Endothelial cell (in vitro differentiated cells): ENCODE measurements at places on chromosomes 4 and X.

DNA sequence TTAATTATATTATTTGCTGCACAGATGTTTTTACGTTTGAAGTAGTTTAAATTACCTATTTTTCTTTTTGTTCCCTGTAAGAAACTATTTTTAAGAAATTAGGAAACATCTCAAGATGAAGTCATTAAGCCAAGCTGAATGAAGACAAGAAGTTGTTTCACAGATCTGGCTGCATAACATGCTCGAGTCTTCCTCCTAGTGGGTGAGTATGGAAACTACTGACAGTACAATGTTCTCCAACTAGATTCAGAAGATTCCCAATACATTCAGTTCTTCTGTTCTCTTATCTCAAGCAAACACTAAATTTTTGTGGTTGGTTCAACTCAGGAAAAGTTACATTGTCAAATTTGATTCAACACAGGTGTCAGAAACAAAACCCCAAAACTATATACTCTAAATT is 256.8 kb upstream of the VCX start:
- peak; percentile 11 for DNase-seq

DNA sequence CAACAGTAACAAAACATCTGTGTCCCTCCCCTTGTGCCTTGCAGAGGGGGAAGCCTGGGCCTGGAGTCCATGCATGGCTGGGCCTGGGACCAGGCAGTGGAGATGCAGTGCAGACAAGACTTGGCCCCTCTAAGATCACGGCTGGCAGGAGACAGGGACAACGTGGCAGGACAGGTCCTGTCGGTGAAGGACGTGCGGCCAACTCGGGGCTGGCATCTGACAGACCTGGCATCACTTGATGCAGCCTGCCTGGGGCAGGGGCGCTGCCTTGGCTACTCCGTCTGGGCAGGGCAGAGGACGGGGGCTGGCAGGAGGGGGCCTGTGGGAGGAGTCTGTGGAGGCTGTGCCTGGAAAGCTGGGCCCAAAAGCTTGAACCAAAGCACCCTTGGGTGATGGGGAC is 112.1 kb downstream of the CPZ start:
- DNase-seq, result no peak

DNA sequence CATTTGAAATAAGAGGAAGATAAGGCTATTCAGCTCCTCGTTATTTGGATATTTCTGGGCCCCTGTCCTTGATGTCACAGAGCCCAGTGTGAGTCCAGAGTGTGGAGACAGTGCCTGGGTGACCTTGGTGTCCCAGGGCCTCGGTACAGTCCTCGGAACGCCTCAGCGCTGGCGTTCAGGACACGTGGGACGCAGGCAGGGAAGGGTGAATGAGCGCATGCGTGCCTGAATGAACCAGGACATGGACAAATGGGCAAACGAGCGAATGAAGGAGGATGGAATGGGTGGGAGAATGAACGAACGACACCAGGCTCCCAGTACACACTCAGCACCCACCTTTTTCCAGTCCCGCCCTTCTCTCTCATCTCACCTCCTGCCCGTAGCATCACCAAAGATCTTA is 44.2 kb downstream of the EVC start:
- DNase-seq, result no peak

DNA sequence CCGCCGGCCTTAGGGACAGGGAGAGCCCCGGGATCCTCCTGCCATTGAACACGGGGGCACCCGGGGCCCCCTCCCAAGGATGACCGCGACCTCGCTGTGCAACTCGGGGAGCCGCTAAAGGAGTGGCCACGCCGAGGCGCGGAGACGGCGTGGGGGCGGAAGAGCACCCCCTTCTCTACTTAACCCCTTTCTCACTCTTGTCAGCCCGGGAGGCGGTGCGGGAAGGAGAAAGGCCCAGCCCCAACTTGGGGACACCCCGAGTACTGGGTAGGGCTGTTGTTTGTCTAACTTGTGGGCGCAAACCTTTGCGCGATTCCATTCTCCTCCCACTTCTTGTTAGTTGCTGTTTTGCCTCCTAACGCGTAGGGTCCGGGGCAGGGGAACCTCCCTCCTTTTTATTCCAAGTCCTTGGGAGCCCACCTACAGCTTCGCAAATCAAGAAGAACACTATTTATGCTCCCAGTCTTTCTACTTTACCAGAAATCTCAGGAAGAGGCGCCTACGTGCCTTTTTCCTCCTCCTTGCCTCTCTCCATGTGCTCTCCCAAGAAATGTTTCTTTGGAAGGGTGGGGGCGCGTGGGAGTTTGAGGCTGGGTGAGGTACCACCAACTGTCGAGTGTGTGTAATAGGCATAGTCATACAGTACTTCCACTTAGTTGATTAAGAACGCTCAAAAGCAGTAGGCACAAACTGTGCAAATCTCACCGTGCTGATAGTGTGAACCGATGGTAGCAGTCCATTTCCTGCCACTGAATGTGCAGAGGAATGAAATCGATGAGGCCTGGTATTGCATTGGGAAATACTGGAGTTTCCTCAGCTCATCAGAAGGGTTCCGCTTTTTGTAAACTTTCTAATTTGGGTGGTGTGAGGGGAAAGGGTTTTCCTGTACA is 813 bp downstream of the DIAPH2 start:
- DNase-seq, result peak; percentile 11

DNA sequence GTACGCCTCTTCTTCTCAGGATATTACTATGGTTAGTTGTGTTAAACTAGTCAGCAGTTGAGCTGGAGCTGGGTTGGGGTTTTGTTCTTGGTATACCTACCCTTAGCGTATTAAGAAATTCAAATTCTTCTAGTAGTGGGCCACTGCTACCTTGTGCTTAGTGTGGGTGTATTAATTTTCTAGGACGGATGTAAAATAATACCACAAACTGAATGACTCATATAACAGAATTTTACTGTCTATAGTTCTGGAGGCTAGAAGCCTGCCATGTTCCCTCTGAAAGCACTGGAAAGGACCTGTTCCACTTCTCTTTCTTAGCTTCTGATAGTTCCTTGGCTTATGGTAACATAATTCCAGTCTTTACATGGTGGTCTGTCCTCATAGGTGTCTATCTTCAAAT is 1274.7 kb downstream of the ADGRL3 start:
- DNase-seq, result no peak

DNA sequence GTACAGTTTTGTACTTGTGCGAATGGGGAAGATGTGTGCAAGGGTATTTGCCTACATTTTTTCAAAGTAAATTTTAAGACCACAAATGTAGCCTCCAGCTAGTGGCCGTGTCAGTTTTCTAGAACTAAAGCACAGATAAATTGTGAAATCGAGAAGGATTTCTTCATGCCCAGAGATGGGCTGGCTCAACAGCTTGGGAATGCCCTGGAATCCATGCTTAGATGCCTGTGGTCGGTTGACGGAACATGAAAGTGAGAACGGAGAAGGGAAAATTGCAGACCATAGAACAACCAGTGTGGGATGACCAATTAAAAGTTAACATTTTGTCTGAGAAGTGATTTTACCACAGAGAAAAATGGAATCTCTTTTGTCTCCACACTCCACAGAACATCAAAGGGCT is 73.2 kb upstream of the VCX2 start:
- DNase-seq, result no peak

- no peak for DNase-seq
Observed at GRCh38 chrX:115177932-115178331, 11.3 kb upstream of the RBMXL3 start.

DNA sequence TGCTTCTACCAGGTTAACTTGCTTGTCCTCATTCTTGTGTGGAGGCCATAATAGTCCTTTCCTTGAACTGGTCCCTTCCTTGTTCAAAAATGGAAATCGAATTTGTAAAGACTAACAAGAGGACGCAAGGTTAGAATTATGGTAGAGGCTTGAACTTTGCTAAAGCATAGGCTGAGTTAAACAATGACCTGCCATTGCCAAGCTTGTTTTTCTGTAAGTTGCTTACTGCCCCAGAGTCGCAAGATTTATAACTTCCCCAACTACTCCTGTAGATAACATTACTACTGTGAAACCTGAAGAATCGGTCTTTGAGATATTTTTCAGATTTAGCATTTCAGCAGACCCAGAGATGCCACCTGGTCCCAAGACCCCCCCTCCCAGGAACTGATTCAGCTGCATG is 45.3 kb downstream of the RAB33B start:
- DNase-seq, result no peak

DNA sequence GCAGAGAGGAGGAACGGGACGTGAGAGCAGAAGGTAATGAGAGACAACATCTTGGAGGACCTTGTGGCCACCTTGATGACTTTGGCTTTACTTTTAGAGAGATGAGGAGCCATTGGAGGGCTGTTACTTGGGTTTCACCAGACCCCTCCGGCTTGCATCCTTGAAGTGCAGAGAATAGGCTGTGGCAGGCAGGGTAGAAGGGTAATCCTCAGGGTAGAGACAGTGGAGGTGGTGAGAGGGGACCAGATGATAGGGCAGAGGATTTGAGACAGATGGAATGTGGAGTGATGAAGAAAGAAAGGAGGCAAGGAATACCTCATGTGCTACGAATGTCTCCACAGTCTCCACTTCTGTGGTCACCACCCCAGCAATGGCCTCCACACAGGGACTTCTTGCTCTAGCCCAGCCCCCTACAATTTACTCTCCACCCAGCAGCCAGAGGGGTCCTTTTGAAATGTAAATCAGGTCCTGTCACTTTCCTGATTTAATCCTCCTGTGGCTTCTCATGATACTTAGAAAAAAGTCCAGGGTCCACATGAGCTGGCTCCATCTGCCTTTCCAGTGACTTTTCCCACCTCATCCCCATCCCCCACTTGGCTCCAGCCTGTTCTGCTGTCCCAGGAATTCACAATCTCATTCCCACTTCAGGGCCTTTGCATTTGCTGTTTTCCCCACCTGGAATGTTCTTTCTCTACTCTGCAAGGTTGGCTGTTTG is 115.0 kb downstream of the PJA1 start:
- no peak for DNase-seq

GRCh38 chrX:72202792-72203401 is 21.3 kb downstream of the PIN4 start:
- DNase-seq, result no peak

- no peak for DNase-seq
Observed at GRCh38 chr4:53043891-53044650, 182.0 kb downstream of the RASL11B start.

DNA sequence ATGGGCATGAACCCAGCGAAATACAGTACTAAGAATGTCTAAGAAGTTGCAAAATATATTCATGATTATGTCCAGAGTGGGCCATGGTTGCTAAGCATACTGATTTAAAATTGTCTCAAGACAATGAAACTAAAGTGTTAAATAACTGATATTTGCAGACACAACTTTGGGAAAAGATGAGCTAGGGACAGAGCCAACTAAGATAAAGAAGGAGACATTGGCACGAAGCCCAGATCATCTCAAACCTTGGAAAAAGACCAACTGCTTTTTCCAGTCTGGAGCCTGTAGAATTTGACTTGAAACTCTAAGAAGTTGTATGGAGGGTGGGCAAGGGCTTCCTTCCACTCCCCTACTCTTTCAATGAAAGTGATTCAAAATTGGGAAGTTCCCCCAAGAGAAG is 108.5 kb upstream of the GLRA2 start:
- DNase-seq, result no peak
